ENCODE measurements at places on chromosomes 6 and 20.

GRCh38 chr6:63529498-63529897 lies 42.8 kb upstream of the LOC128125822 start:
- DNase-seq = no peak

- no peak for DNase-seq
These were observed 9.6 kb downstream of the JARID2 start for GRCh38 chr6:15255481-15255880.

GRCh38 chr6:157613011-157613522 lies 210.0 kb upstream of the SNX9 start:
- DNase-seq = no peak

GRCh38 chr6:19873031-19873430 lies 35.9 kb downstream of the ID4 start:
- no peak for DNase-seq

GRCh38 chr6:130647246-130647645 lies 180.0 kb upstream of the SMLR1 start:
- DNase-seq = no peak

- no peak for DNase-seq
These were observed 53.6 kb downstream of the SCML4 start for GRCh38 chr6:107770541-107770940.

DNA sequence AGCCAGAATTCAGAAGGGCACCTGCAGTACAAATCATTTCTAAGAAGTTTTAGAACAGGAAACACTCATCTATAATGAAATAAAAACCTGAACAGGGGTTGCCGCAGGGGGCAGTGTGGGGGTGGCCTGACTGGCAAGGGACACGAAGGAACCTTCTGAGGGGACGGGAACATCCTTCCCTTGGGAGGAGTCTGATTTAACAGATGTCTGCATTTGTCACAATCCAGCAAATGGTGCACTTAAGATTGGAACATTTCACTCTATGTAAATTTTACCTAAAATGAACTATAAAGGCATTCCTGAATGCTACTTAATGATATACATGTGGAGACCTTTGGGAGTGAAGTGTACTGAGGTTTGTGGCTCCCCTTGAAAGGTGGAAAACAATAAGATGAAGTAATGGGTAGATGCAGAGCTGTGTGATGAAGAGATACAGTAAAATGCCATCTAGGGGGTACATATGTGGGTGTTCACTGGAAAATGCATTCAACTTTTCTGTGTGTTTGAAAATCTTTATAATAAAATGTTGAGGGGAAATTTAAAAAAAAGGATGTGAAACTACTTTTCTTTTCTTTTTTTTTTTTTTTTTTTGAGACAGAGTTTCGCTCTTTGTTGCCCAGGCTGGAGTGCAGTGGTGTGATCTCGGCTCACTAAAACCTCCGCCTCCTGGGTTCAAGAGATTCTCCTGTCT lies 89.5 kb downstream of the SNX5 start:
- no peak for DNase-seq

- DNase-seq = no peak
These were observed 152.5 kb downstream of the MTHFD1L start for GRCh38 chr6:151018046-151018445.

- DNase-seq = no peak
These were observed 77.3 kb downstream of the DNAAF9 start for GRCh38 chr20:3330046-3330741.

DNA sequence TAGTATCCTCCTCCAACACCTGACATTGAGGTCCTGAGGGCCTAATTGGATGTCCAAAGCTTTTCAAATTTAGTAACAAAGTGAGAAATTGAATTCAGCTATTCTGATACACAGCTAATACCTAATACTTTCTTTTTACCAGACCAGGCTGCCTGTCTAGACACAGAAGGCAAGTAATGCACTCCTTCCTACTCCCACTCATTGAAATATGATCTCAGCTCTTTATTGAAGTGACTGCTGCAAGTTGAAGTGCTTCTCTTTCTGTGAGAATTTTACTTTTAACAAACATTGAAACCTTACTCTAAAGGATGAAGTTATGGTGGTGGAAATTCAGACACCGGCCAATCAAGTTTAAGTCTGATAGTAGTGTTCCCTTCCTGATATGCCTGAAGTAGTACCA lies 90.8 kb upstream of the OGFRL1 start:
- DNase-seq = no peak

DNA sequence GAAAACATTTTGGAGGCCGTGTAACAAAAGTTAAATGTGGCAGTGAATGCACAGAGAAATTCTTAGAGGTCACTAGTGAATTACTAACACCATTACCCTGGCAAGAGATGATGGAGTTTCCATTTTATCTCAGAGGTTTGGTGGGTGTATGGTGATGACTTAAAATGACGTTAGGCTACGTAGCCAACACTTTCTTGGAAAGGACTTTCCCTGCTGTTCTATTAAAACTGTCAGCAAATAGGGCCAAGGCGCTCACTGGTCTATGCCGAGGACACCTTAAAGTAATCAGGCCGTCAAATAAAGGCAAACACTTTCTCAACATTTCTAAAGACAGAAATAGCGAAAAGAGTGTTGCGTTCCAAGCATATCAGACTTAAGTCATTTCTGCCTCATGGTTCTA lies 160.8 kb downstream of the GMPR start:
- no peak for DNase-seq

- no peak for DNase-seq
These were observed 2.4 kb upstream of the CST1 start for GRCh38 chr20:23753194-23753548.

- no peak for DNase-seq
These were observed 77.6 kb downstream of the TBC1D7 start for GRCh38 chr6:13250703-13251102.

DNA sequence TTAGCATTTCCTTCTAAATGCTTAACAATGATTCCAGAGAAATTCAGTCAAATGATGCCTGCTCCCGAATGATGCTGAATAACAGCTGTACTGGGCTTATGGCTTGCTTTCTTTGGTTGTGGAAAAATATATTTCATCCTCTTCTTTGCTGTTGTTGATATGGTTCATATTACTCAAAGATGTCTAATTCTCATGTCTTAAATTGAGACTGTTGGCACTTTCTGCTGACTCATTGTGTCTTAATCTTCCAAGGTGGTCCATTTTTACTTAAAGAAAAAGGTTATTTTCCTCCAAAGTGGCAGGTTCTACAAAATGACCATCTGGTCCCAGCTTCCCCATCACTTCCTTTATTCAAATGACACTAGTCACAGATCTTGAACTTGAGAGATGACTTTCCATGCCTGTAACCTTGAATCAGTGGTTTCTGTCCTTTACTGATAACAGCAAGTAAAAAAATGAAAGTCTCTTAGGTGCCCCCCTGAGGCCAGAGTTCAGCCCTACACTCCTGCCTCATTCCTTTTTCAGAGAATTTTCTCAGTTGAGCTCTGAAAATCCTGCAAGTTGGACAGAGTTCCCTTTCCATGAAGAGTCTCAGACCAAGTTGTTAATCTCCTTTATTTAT lies 6.9 kb downstream of the SNAP25 start:
- no peak for DNase-seq

GRCh38 chr20:35600176-35600992 lies 15.2 kb upstream of the SPAG4 start:
- no peak for DNase-seq

DNA sequence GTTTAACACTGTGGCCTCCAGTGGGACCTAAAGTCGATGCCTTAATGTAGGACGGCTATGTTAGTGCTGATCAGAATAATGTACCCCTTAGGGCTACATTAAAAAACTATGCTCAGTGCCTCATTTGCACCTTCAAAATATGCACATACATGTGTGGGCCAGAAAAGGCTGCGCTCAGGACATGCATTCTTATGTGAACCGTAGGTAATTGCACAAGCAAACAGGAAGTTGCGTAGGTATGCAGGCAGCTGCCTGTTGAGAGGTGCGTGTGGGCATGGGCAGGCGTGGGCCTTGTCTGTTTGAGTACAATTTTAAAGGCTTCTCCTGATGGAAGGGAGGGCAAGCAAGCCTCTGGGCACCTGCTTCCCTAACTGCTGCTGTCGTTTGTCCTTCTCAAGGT lies 116.2 kb upstream of the JAG1 start:
- DNase-seq = no peak
